ENCODE measurements at places on chromosomes 6 and 20.
A peak's percentile ranks its signal among the peaks of the same experiment; 100 is the strongest.

- DNase-seq = no peak
Measured at GRCh38 chr6:14326774-14327173, 209.2 kb downstream of the CD83 start.

DNA sequence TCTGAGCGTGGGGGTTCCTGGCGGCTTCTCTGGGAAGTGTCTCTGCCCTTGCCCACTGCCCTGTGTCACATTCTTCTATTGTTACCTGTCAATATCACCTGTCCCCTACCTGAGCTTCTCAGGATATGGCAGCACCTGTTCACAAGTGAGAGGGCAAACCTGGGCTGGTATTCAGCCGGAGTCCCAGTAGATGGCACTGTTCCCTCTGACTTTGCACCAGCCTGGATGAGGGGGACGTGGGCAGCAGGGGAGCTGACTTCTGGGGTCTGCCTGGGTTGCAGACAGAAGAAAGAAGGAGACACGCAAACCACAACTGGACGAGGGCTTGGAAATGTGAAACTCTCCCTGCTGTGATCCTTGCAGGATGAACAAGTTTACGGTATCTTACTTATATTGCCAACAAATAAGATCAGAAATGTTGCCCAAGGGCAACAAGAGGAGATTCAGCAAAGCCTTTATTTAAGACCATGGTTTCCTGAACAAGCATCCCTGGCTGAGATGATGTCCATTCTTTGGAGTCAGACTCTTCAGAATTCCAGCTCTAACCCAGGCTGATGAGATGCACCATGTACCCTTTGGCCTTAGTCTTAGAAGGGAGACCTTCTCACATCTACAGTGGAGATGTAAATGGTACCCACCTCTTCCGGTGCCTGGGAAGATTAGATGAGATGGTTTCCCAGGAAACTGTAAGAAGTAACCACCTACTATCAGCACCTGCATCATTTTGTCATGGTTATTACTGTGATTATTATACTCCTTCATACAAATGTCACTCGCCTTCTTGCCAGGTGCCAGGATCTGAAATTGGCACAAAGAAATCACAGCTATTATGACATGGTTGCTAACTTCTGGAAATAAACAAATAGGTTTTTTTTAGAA lies 400.0 kb upstream of the CDH4 start:
- DNase-seq = no peak

DNA sequence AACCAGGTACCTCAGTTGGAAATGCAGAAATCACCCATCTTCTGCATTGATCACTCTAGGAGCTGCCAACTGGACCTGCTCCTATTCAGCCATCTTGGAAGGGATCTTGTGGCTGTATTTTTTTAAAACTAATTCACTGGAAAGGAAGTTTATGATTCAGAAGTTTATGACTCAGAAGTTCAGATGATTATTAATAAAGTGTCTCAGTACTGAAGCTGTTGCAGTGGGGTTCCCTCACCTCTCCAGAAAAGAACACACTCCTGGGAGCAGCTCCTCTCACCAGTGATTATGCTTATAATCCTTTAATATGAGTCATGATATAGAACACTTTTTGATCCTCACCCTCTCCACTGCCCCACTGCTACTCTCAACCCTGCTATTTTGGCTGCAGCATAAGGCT lies 291.2 kb upstream of the HS3ST5 start:
- no peak for DNase-seq

DNA sequence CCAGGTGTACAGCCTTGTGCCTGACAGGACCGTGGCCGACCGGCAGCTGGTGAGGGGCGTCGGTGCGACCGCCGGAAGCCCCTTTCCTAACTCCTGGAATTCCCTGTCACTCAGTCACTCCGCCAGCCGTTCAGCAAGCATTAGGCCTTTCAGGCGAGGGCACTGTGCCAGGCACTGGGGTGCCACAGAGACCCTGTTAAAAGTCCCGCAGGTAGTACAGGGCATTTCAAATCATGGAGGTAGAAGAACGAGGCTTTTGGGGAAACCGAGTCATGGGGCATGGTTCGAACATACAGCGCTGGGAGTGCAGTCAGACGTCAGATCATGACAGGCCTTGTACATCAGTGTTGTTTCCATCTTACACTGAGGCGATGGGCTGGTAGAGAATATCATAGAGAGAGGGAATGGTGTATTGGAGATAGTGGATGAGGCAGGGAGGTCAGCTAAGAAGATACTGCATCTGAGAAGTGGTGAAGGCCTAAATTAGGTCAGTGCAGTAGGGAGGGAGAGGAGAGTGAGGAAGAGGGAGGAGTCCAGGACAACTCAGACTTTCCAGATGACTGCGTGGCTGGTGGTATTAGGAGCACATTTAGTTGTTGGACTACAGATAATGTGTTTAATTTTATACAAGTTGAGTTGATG lies 892 bp upstream of the DXO start:
- DNase-seq = peak; percentile 67

DNA sequence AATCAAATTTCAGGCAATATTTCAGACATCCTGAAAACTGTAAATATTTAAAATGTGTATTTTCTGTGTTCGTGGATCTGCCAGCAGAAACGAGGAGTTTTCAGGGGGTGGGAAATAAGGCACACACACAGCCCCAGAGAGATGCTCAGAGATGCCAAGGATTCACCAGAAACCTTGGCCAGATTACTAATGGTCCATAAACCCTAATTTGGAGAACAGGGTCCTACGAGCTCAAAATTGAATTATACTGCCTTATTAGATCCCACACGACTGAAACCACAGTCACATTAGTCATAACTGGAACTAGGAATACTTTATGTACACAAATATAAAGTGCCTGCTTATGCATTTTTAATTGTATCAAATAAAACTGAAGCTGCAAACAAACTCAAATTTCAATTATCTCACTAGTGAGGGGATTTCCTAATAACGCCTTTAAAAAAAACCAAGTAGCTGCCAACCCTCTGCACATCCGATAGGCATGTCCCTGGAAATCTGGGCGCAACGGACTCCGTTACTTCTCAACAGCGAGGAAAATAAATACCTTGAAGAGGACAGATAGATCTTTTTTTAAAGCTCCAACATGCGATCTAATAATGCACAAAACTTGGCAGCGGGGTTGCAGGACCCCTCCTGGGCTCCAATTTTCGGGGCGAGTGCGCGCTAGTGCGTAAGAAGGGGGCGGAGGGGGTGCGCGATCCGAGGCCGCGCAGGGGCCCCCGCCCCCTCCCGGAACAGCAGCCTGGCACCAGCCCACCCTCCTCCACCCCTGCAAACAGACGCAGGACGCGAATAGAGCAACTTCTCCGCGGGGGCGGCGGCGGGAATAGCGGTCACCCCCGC lies 897 bp downstream of the CHD6 start:
- DNase-seq = peak; percentile 45

GRCh38 chr20:32325706-32326503 lies 32.2 kb upstream of the ASXL1 start:
- DNase-seq = peak; percentile 90
